Fibroblast of skin of right quadriceps (primary cell): ENCODE measurements at places on chromosomes 2 and 18.

- DNase-seq = no peak
These were observed 68.6 kb downstream of the PTGR3 start for GRCh38 chr18:75140296-75140695.

GRCh38 chr18:74436158-74436769 lies 20.8 kb downstream of the DIPK1C start:
- no peak for DNase-seq

GRCh38 chr2:62920070-62920469 lies 130.6 kb upstream of the OTX1 start:
- peak; percentile 19 for DNase-seq

- DNase-seq = peak; percentile 61
These were observed 19.7 kb downstream of the CLUL1 start for GRCh38 chr18:616380-616995.

GRCh38 chr2:110873597-110874452 lies 141.5 kb downstream of the ACOXL start:
- no peak for DNase-seq

- DNase-seq = peak; percentile 87
These were observed 22.3 kb downstream of the ATP8B1 start for GRCh38 chr18:57780706-57781347.

DNA sequence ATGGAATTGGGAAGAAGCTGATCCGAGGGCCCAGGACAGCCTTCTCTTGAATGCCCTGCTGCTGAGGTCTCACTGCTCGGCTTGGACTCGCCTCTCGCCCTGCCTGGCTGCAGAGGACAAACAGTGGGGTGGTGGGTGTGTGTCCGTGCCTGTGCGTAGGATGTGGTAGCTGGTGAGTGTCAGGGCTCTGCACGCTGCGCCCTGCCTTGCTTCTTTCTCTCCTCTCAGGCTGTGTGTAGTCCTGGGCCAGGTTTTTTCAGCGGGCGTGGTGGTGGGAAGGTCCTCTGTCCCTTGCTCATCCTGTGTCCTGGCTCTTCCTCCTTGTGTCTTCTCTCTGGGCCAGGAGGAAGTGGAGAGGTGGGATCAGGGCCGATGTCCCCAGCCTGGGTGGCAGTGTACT lies 44.8 kb downstream of the RRM2 start:
- DNase-seq = no peak

GRCh38 chr2:66580166-66581049 lies 145.5 kb downstream of the MEIS1 start:
- no peak for DNase-seq
